ENCODE measurements at places on chromosomes 13 and 19.
A peak's percentile ranks its signal among the peaks of the same experiment; 100 is the strongest.

- DNase-seq = no peak
These were observed 75.2 kb downstream of the CAB39L start for GRCh38 chr13:49368688-49369087.

GRCh38 chr19:33473653-33474305, 47.8 kb downstream of the PEPD start:
- DNase-seq = peak; percentile 68

DNA sequence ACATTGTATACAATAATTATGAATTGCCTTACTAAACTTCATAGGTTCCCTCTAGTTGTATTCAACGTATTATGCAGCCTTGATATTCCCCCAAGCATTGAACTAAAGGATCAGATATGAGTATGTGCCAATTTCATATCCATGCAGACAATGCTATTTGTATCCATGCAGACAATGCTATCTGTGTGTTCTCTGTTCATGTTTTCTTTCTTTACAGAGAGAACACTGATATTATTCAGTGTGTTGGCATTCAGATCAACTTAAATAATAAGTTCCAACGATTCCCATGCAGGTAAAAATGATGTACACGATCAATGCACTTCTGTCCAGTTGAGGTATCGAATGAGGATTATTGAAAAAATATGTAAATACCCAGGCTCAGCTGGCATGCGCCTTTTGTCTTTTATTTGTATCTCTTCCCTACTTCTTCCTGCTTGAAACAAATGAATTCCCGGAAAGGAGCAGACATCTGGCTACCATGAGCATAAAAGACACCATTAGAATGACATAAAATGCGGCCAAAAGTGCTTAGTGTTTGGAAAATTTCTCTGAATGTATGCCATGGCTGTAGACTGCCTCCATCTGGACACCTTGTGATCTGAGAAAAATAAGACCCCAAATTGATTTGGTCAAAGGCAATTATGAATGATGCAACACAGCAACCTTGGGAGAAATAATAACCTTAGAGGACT, 731.5 kb downstream of the SLITRK1 start:
- DNase-seq = no peak

DNA sequence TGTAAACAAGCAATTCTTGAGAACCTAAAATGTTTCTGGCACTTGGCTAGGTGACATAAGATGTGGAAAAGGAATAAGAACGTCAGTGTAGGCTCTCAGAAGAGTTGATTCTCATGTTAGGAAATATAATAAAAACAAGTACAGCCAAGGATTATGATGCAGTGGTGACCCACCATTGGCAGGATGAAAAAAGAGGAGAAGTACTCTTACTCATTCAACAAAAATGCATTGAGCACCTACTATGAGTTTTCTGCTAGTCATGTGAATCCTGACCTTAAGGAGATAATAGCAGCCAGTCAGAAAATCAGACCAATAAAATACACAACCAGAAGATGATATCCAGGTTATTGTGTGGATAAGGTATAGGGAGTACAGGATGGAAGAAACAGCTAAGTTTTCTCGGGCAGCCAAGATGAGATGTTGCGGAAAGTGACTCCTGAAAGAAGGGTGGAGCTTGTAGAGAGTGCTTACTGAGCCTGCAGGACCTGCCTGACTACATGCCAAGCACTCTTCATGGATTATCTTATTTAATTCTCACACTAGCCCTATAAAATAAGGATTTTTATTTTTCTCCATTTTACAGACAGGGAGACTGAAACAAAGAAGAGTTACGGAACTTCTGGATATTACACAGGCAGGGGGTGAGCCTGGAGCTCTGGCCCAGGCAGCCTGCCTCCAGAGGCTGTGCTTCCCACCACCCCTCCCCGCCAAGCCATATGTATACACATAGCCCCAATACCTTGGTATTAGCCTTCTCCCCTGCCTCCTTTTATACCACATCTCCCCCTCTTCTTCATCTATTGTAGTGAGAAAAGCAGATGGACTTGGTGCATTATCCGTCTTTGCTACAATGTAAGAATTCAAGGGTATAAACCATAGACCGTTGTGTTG, 58.0 kb downstream of the TGDS start:
- no peak for DNase-seq

- DNase-seq = no peak
These were observed 284.8 kb downstream of the RBM26 start for GRCh38 chr13:79121286-79121685.

- DNase-seq = peak; percentile 81
These were observed 4.6 kb upstream of the EPS8L1 start for GRCh38 chr19:55071129-55071502.

GRCh38 chr13:66180836-66181235, 1049.3 kb downstream of the PCDH9 start:
- peak; percentile 7 for DNase-seq

DNA sequence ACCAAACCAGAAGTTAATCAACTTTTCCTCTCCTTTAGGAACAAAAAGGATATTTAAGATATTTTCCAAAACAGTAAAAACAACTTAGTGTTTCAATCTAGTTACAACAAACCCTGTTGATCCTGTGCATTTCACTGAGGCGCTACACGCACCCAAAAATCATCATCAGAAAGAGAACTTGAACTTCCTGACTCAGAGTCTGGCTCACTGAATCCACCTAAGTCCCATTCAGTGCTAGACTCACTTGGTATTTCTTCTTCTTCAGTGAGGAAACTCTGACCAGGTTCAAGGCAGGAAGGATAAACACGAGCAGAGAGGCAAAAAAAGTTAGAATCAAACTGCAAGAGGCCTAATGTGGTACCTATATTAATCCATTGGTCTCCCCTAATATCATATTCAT, 2.2 kb downstream of the KBTBD6 start:
- peak; percentile 46 for DNase-seq

DNA sequence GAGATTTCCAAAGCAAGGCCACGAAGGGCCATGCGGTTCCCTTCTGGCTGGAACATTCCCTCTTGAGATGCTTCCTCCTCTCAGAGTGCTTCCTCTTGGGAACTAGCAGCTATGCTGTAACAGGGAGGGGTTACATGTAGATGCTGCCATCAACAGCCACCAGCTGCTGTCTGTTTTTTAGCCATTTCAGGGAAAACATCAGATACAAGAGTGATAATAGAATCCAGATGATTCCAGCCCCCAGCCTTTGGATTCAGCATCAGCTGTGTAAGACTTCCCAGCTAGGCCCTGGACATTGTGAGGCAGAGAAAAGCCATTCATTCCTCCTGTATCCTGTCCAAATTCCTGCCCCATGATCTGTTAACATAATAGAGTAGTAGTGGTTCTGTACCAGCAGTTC, 8.2 kb upstream of the ZNF177 start:
- DNase-seq = no peak

GRCh38 chr19:44553478-44554171, 24.1 kb upstream of the CEACAM20 start:
- peak; percentile 49 for DNase-seq

DNA sequence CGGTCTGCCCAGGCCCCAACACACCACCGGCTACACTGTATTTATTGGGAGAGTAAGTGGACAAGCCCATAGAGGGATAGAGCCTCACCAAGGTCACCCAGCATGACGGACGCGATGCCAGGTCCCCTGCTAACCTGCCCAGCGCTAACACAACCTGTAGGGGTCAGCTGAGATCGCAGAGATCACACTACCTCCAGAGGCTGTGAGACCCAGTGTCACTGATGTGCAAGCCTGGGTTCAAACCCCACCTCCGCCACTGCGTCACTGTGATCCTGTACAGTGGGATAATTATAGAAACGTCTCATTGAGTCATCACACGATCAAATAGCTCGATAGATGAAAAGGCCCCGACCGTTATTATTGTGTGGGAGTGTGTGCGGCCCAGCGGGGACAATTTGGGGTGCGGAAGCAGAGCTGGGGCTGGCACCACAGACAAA, 10.6 kb upstream of the TLE2 start:
- no peak for DNase-seq

DNA sequence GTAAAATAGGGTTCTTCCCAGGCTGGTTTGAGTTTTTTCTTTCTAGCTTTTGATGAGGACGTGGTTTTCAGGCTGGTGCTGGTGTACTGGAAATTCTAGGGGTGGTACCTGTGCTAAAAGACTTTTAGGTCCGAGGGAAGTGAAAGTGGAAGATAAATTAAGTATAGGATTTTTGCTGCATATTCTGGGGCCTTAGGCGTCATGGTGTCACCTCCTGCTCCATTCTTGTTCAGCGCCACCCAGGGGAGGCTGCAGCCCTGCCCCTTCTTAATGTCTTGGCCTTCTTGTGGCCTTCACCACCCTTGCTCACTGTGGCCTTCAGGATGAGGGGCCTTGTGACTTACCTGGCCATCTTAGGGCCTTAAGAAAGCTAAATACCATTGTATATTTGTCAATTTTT, 12.4 kb downstream of the ZNF552 start:
- DNase-seq = no peak

GRCh38 chr13:112756511-112756966, 66.7 kb downstream of the ATP11A start:
- no peak for DNase-seq

DNA sequence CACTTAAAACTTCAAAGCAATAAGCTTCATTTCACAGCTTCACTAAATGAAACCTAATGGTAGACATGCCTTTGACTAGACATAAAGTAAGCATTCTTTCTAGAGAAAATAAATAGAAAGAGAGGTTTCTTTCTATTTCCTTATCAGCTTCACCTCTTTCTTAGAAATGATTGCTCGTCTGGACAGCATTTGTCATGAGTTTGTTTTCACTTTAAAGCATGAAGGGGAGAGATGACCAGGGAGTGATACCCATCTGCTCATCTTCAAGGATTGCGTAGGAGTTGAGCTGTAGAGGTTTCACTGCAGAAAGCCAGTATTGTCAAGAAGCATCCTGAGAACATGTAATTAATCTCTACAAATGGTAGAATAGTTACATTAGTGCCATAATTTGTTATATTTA, 61.3 kb downstream of the COL4A2 start:
- DNase-seq = no peak

GRCh38 chr19:53866865-53867224, 838 bp upstream of the MYADM start:
- no peak for DNase-seq

DNA sequence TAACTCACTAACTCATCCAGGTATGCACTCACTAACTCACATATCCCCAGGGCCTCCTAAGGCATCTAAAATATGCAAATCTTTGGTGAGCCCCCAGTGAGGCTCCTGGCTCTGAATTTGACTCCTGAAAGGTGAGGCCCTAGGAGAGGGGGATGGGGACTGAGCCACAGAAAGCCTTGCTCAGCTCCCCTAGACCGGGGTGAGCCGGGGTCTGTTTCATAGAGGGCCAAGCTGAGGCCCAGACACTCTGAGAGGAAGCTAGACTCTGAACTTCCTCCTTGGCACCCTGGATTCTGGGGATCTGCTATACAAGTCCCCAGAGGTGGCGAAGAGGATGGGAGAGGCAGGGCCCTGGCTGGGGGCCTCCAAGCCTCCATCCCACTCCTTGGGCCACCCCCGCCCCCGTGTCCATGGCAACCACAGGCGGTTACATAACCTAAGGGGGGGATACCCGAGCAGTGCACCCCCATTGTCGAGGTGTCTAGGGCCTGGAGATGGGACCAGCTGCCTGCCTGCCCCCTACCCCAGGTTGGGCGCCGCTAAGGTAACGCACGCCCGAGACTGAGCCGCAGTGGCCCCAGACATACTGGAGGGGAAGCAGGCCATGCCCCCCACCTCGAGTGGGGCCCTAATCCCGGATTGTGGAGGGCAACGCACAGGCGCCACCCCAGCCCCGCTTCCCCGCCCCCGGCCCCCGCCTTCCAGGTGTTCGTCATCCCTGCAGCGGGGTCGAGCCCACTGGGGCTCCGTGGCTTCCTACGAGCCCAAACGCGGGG, 646 bp downstream of the ABHD8 start:
- no peak for DNase-seq

GRCh38 chr13:110759710-110760109, 46.2 kb downstream of the ING1 start:
- DNase-seq = peak; percentile 84

DNA sequence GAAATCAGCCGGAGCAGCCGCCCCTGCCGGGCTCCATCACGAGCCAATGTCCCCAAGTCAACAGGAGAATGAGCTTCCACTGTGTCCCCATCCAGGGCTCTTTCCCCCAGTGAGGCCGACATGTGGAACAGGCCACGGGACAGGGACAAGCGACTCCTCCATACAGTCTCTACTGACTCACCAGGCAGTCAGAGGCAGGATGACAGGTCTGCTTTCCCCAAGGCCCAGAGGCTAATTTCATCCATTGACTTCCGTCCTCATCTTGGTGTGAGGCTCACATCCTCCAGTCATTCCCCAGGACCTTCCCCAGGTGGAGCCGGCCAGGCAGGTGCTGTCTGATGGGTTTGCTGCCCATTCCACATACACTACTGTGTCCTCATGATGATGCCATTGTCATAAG, 3.5 kb downstream of the CEACAM6 start:
- DNase-seq = no peak

- DNase-seq = no peak
These were observed 206.9 kb downstream of the LMO7 start for GRCh38 chr13:75843074-75843473.

GRCh38 chr13:111913761-111914140, 153.2 kb upstream of the SOX1 start:
- no peak for DNase-seq

GRCh38 chr19:51457351-51458013, 772 bp downstream of the SIGLEC8 start:
- DNase-seq = no peak

- no peak for DNase-seq
These were observed 42.3 kb downstream of the ENOX1 start for GRCh38 chr13:43744261-43745031.

Measured in iris pigment epithelial cell (primary cell).